ENCODE measurements at places on chromosomes 2 and 18. TPM values are rescaled to one million over a fixed set of nuclear protein-coding genes. Genes with fewer than 3 reads are reported as not detected.

Gene ANKRD30BL
- polyA plus RNA-seq: 0.25 TPM

Gene LIMS4
- 0.59 TPM for polyA plus RNA-seq

Gene ZSWIM2
- polyA plus RNA-seq: not detected

Gene LMAN1
- polyA plus RNA-seq: 114 TPM

- DNase-seq: no peak
Measured at GRCh38 chr2:77101796-77102452, 420.3 kb downstream of the LRRTM4 start.

DNA sequence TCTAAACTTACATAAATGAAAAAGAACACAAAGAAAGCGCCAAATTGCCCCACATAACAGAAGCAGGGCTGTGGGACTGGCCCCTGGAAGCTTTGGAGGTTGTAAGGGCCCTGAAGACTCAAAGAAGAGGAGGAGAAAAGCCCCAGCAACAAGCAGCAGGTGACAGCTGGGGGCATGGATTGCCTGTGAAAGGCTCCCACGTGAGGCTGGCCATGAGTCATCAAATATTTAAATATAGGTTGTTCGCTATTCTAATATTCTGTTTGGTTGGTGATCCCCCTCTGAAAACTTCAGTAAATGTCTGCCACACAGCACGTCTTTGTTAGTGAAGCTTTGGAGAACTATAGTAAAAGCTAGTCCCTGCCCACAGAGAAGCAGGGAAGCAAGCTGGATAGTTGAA lies 132.4 kb downstream of the MREG start:
- no peak for DNase-seq

DNA sequence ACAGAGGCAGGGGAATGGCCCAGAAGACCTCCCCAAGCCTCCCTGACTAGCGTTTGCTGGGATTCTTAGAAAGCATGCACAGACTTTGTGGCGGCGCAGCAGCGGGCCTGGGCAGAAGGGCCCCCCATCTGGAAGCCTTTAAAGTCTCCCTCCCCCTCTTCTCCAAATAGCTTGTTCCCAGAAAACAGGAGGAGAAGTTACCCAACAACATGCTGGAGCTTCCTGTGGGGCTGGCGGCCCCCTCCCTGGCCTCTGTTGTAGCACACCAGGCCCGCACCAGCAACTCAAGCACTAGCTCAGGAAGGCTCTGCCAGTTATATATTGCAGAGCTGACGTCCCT lies 334.8 kb downstream of the DYSF start:
- DNase-seq: no peak

- no peak for DNase-seq
Measured at GRCh38 chr18:45920367-45920766, 46.8 kb downstream of the EPG5 start.

DNA sequence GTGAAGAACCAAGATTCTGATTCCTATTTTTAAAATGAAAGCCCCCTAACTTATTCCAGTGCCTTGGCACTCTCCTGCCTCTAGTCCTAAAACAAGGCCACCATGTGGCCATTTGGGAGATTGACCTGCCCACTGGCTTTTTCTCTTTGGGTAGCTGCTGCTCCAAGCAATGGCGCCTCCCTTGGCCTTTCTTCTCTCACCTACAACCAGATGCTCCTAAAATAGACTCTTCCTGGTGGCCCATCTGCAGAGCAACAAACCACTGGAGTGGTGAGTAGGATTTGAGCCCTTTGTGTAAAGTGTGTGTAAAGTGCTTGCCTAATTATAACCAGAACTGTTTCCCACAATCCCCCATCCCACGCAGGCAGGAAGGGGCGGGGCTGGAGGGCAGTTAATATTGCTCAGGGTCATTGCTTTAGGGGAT lies 114.2 kb downstream of the FHOD3 start:
- DNase-seq: no peak

GRCh38 chr2:171383134-171383533 lies 50.7 kb downstream of the METTL8 start:
- no peak for DNase-seq

DNA sequence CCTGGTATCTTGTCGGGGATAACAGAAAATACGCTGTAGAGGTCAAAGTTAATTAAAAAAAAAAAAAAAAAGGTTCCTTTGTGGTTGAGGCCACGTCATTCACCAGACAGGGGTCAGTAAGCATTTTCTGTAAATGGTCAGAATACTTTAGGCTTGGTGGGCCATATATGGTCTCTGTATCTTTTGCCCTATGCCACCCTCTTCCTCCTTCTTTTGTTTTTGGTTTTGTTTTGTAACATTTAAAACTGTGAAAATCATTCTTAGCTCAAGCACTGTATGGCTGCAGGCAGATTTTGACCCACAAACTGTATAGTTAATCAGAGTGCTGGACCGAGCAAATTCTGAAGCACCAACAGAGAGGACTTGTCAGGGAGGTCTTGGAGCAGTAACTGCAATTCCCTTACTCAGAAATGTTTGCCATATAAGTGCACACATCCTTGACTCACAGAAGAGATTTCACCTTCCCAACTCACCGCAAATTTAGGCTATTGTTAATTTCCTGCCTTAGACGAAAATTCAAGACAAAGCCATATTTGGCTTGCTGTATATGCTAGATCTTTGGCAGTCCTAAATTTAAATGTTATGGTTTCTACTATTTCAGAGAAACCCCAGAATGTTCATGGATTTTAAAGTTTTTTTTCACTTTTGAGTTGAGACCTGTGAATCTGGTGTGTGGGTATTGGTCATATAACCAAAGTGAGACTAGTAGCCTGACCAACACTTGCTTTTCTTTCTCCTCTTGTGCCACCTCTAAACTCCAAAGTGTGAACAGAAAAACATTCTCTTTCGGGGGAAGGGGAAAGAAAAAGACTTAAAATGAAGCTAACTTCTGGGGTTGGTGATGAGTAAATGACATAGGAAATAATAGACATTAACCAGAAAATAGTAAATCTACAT lies 65.4 kb downstream of the DOCK10 start:
- DNase-seq: no peak

DNA sequence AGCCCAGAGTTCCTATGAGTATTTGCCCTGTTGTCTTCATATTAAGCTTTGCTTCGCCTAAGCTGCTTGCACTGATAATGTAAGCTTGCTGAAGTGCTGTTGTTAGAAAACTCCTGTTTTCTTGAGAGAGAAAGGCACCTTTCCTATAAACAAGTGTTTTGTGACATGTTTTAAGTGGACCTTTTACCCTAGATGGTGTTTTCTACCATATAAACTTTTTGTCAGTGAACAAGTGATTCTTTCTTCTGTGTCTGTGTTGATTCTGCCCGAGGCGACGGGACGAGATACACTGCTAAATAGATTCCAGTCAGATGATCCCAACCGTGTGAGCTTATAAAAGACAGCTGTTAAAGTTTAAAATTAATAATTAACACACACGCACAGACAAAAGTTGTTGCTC lies 24.1 kb downstream of the CABLES1 start:
- DNase-seq: no peak

- no peak for DNase-seq
Measured at GRCh38 chr2:38265461-38265860, 111.6 kb downstream of the ATL2 start.

- DNase-seq: peak; percentile 66
Measured at GRCh38 chr2:85539361-85540132, 579 bp downstream of the MAT2A start.

DNA sequence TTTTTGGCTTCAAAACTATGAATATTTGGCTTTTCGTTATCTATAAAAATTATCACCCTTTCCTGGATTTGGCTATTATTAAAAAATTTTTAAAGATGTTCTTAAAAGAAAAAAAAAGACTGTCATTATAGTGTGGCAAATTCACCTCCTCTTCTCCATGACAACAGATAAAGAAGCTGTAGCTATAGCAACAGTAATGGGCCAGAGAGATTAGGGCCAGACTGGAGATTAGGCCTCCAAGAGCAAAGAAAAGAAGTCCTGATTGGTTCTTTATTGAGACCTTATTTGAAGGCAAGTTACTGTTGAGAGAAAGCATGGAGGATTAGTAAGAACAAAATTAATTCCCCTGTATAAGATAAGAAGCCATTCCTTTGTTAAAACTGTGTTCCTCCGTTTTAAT lies 812.5 kb downstream of the DCC start:
- DNase-seq: no peak

DNA sequence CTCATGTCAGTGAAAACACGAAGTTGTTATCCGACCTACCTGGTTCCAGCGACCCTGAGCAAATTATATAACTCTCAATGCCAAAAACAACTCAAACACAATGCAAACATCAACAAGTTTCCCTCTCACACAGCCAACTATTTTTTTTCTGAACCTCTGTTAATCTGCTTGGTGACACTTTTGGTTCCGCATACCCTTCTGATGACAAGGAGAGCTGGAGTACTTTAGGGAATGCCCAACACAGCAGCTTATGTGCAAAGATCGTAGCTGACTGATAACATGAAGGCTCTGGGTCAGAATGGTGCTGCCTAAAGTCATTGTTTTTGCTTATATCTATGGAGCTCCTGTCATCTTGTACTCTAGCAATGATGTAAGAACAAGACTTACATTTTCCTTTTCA lies 72.7 kb upstream of the CCDC68 start:
- DNase-seq: no peak

DNA sequence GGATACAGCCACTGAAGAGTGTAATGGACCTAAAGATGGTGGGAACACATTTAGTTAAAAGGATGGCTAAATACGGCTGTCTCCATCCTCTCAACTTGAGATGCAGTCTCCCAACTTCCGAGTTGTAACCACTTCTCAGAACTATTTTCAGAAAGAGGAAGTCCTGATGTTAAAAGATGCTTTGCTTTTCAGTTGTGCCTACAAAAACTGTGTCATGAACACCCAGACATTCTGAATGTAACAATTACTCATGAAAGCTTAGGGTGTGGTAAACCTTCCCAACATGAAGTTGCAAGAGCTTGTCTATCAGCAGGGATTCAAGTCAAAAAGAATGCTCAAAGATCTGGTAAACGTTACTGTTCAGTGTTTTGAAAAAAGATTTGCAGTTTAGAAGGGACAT lies 147.9 kb downstream of the DOCK10 start:
- DNase-seq: no peak

- no peak for DNase-seq
Measured at GRCh38 chr2:221216636-221217035, 355.5 kb downstream of the EPHA4 start.

- peak; percentile 51 for DNase-seq
Measured at GRCh38 chr2:143640826-143641225, 511.6 kb downstream of the ARHGAP15 start.

DNA sequence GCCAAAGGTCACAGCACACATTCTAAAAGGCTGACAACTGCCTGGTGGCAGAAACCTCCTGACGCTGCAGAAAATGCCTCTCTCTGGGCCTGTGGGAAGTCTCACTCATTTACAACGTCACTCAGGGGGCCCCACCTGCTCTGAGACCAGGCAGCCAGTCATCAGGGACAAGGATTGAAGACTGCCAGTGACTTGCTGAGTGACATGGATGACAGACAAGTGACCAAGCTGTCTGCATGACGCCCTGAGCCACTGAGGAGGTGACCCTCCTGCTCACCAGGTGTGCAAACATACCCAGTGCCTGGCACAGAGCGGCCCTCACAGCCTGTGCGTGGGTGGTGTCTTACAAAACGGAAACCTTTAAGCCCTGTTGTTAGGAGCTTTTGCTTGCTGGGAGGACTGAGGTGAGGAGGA lies 392.4 kb downstream of the TNS1 start:
- DNase-seq: no peak

GRCh38 chr2:9734308-9734707 lies 103.5 kb upstream of the YWHAQ start:
- DNase-seq: no peak

GRCh38 chr2:79112269-79112668 lies 8.0 kb upstream of the REG1A start:
- no peak for DNase-seq

DNA sequence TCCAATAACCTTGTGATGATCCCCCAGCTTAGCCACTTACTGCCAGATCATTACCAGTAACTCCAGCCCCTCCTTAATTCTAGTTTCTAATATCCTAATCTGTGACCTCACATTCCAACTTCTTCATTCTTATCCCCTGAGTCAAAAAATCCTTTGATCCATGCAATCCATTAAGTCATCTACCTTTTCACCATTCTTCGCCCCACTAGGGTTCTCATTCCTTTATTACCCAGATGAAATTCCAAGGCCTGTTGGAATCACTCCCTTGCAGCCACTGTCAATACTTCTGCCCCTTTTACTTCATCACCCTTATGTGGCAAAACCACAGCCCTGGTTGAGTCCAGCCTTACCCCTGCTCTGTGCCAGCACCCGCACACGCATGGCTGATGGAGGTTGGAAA lies 20.3 kb upstream of the IL36G start:
- DNase-seq: no peak

Measured in right renal cortex interstitium (tissue), 3 donors.